ENCODE measurements at places on chromosomes 4 and X.

DNA sequence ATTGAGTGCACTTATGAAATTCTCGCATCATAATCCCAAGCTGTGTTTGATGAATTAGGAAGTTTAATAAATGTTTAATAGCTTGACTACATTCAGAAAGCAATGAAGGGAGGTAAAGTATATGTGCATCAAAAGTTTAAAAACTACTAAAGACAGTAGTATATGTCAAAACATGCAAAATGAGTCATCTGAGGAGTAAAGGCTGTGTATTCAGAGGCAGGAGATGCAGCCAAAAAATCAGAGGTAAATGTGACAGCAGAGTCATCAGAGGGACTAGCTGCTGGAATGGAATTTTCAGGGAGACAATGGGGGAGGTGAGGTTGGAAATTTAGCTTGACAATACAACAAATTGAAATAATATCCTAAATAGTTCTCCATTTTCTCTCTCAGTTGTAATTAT lies 127.0 kb upstream of the FUNDC1 start:
- DNase-seq = no peak

- DNase-seq = no peak
These were observed 298.7 kb upstream of the CLNK start for GRCh38 chr4:10983268-10983667.

- no peak for DNase-seq
These were observed 96.3 kb downstream of the C4orf51 start for GRCh38 chr4:145776208-145776607.

- no peak for DNase-seq
These were observed 256.3 kb upstream of the PPARGC1A start for GRCh38 chr4:24146127-24146526.

- DNase-seq = no peak
These were observed 30.8 kb upstream of the CXCL8 start for GRCh38 chr4:73709451-73710033.

GRCh38 chr4:25351777-25352416 lies 25.2 kb upstream of the ANAPC4 start:
- DNase-seq = no peak

GRCh38 chrX:141642979-141643378 lies 53.5 kb downstream of the SPANXA2 start:
- no peak for DNase-seq

GRCh38 chrX:24424948-24425347 lies 40.1 kb upstream of the PDK3 start:
- DNase-seq = no peak

- DNase-seq = no peak
These were observed 736.9 kb upstream of the MAGEB2 start for GRCh38 chrX:29478336-29479069.

DNA sequence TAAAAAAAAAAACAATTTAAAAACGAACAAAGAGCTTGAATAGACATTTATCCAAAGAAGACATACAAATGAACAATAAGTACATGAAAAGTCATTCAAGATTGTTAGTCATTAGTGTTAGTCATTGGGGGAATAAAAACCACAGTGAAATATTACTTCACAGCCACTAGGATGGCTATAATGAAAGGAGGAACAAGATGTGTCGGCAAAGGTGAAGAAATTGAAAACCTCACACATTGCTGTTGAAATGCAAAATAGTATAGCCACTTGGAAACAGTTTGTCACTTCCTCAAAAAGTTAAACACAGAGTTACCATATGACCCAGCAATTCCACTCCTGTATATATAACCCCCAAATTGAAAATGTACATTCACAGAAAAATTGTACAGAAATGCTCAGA lies 45.2 kb upstream of the SLC39A8 start:
- DNase-seq = no peak

DNA sequence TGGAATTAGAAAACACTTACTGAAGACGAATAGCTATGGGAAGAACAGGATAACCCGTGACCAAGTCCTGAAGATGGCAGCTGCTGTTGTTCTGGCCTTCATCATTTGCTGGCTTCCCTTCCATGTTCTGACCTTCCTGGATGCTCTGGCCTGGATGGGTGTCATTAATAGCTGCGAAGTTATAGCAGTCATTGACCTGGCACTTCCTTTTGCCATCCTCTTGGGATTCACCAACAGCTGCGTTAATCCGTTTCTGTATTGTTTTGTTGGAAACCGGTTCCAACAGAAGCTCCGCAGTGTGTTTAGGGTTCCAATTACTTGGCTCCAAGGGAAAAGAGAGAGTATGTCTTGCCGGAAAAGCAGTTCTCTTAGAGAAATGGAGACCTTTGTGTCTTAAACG lies 2.4 kb downstream of the AGTR2 start:
- no peak for DNase-seq
